NK-92 treated with Interleukin-12 subunit alpha and Interleukin-12 subunit beta, amount 100 ng/mL, for 24 hours (cell line): ENCODE measurements at places on chromosomes 16 and 17.

GRCh38 chr17:13776027-13776551, 174.4 kb upstream of the HS3ST3A1 start:
- DNase-seq: no peak

GRCh38 chr17:58641887-58642311, 49.9 kb downstream of the TEX14 start:
- DNase-seq: no peak

GRCh38 chr17:57732062-57732461, 13.0 kb downstream of the CCDC182 start:
- DNase-seq: no peak

GRCh38 chr16:71626018-71626857, at the start of gene MARVELD3:
Gene MARVELD3 (plus strand): TSS chr16:71626184. CDS start chr16:71626230, 46 bp downstream.
- no peak for DNase-seq

GRCh38 chr17:37088913-37089312, 140.2 kb downstream of the AATF start:
- no peak for DNase-seq

GRCh38 chr16:70809392-70810060, 8.6 kb upstream of the VAC14 start:
- no peak for DNase-seq

GRCh38 chr16:17348826-17349225, 121.9 kb downstream of the XYLT1 start:
- no peak for DNase-seq

DNA sequence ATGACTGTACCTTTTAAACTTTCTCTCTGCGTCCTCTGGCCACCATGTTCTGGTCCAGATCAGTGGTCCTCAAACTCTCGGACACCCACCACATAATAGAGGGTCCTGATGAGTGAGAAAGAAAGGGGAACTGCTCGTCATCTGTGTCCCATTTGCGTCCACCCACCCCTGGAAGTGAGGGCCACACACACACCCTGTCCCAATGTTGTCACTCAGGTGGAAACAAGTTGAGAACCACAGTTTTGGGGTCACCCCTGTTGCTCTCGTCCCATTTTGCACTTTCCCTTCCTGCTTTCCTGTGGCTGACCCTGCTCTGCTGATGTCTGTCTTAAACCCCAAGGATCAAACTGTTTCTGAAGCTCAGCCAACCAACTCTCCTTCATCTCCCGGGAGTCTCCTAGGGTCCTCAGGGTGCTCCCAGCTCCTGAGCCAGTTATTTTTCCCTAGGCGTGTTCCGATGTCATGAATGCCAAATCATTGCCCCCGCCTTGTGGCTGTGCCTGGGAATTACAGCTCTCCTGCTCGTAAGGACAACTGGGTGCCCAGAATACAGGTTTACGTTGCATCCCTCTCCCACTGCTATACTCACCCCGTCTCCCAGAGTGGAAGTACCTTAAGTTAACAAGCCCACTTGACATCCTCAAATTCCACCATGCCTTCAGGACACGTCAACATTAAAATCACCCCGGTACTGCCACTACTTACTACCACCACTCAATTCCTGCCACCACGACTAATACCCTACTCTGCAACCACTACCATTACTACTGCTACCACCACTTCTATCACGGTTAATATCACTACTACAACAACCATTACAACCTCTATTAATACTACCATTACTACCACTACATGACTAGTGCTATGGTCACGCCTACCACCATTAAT, 26.0 kb upstream of the HNF1B start:
- no peak for DNase-seq

- no peak for DNase-seq
These were observed 3.7 kb downstream of the VEZF1 start for GRCh38 chr17:57984261-57984890.

DNA sequence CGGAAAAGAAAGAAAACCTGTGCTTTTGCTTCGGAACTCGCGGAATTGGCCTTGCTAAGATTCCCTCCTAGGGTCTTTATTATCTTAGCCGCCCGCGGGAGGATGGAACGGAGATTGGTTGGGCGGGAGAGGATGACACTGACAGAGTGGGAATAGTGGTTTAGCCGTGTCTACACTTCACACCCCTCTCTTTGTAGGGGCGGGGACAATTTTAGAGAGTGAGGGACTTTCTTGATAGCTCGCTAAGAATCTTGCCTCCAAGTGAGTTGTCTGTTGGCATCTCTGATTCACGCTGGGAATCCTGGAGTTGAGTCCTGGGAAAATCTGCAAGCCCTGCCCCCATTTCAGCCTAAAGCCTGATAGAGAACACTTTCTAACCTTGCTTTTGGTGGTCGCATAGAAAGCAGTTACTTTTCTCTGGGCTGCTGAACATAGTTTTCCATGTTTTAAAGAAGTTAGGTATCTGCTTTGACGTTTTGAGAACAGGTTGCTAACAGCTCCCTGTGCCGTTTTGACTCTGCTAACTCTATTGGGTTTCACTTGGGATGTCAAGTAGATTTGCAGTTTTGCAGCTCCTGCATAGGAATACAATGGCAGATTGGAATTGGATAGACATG, 697 bp downstream of the NOL11 start:
- DNase-seq: peak; percentile 10

- no peak for DNase-seq
These were observed 51.4 kb downstream of the WSB1 start for GRCh38 chr17:27345141-27345904.

GRCh38 chr17:45836047-45837044, 8.3 kb upstream of the SPPL2C start:
- DNase-seq: no peak

- no peak for DNase-seq
These were observed 52.7 kb upstream of the KSR1 start for GRCh38 chr17:27403480-27404005.

DNA sequence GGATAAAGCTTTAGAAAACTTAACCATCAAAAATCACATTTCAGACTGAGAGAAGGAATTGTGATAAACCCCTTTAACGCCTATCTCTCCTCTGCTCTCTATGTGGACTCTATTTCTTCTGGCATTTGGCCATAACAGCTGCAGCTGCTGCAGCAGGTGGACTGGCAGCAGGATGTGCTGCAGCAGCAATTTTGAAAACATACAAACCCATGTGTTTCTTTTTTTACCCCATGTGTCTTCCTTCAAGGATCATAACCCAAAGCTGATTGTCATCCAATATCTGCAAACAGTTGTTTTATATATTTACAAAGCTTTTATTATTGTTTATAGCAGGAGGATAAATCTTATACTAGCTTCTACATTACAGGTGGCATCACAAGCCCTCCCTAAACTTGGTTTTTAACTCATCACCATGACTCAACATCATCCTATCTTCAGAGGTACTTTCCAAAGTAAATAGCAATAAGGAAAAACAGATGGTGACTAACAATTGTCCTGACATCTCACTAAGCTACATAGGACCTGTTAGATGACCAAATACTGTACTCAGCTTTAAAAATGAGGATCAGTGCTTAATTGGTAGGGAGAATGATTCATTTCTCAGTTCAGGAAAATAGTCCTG, 14.5 kb upstream of the KRTAP9-2 start:
- no peak for DNase-seq

DNA sequence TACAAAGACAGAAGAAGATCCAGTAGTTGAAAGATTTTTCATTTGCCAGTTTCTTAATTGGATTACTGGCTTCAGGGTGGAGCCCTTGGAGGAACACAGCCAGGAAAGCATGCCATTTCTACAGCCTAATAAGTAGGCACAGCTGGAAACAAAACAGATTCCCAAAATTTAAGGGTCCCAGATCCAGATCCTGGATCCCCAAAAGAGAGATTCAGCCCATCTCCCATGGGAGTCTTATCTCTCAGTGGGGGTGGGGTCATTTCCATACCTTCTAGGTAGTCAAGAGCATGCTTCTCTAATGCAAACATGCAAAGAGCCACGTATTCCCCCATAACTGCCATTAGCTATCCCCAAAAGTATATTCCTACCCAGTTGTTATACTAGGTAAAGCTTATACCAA, 49.9 kb downstream of the SCPEP1 start:
- no peak for DNase-seq

DNA sequence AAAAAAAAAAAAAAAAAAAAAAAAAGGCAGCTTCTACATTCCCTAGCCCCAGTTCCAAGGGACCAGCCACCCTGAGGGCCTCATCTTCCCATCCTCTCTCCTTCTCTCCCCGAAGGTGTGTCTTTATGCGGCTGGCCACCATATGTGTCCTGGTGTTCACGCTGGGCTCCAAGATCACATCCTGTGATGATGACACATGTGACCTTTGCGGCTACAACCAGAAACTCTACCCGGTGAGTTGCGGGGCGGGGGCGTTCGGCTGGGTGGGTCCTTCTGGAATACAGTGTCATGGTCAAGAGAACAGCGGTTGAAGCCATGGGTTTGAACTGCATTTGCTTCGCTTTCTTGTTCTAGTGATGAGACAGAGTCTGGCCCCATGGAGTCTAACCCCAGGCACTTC, 22.6 kb upstream of the COQ7 start:
- DNase-seq: no peak

DNA sequence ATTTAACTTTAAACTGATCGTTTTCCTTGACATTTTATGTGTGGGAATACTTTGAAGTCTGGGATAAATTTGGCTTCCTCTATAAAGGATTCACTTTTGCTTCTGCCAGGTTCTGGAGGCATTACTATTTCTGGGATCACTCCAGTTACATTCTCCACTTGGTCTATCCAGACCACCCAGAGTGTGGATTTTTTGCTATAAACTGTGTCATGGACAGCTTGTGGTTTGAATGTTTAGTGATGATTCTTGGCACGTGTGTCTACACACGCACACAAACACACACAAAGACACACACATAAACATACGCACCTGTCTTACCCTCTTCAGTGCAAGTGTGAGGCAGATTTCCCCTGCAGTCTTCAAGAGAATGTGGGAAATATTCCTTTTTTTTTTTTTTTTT, 27.4 kb upstream of the MSI2 start:
- DNase-seq: no peak

DNA sequence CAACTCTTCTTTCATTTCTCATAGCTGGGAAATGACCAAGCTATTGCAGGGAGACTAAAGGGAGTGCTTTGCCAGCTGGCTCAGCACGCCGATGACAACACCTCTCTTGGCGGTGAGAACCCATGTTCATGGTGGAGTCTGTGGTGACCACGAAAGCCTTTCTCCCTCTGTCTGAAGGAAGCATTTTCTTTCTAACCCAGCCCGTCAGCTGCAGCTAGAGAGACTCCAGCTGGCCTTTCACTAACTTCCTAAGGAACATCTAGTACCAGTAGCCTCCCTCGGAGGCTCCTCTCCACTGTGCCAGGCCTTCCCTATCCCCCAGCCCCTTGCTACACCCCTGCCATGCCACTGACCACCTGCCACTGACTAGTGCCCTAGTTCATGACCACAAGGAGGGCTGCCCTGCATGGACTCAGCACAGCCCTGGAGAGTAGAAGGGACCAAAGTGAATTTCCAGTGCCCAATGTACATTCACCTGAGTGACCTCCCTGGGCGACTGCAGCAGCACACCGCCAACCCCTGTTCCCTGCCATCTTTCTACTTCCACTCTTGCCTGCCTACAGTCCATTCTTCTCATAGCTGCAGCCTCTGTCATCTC, 81.3 kb downstream of the CBLN1 start:
- no peak for DNase-seq

DNA sequence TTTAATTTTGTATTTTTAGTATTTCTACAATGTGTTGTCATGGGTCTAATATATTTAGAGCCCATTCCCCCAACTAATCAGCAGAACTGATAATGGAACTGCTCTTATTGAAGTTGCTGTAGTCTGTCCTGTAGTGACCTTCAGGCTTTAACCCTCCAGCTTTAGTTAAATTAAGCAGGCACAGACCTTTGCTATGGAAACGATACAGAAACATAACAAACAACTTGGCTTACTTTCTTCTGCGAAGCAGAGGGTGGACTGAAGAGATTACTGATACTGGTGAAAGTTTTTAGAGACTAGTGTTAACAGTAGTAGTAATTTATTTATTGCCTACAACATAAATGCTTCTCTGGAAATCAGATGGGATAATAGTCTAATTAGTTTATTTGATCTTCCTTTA, 61.4 kb downstream of the NFATC3 start:
- DNase-seq: no peak

- DNase-seq: no peak
These were observed 3.3 kb upstream of the CDK5R1 start for GRCh38 chr17:32483451-32484019.

DNA sequence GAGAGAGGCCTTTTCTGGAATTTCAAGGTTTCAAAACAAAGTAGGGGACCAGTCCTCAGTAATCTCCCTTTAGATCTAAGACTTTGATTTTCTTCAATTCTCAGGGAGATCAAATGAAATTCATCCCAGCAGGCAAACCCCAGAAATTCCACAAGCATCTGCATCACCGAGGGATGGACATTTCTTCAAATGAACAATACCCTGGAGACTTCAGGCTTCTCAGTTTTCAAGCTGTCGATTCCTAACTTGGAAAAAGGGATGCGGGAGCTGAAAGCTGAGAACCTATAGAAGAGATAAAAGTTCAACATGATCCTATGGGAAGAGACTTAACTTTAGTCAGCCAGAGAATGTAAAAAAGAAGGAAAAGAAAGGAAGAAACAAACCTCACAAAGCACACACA, 296.9 kb upstream of the CDH5 start:
- no peak for DNase-seq

- DNase-seq: no peak
These were observed 422.2 kb downstream of the CA10 start for GRCh38 chr17:51736356-51736755.

- DNase-seq: no peak
These were observed 24.7 kb downstream of the ZFP90 start for GRCh38 chr16:68563631-68564381.

GRCh38 chr16:24701521-24701951, 27.9 kb upstream of the TNRC6A start:
- DNase-seq: no peak

DNA sequence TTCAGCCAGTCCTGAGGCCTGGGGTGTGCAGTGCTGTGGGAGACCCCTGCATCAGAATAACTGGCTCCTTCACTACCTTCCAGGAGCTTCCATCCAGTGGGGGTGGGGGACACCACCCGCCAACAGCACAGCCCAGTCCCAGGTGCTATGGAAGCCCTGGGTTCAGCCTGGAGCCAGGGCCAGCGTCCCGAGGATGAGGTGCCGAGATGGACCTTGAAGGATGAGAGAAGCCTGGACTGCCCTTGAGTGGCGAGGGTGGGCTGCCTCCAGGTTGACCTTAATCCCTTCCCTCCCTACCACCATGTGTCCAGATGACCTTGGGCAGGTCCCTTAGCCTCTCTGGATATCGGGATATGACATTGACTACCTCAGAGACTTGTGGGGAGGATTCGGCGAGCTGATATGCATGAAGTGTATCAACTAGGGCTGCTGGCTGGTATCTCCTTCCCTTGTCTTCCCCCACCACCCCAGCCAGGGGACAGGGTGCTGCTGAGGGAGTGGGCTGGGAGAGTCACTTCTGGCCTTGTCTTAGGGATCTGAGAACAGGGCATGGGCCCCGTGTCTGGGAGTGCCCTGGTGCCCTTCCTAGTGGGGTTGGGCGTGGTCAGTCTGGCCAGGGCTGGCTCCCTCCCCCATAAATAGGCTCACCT, 14.2 kb upstream of the LASP1NB start:
- no peak for DNase-seq

GRCh38 chr16:75502916-75503605, 7.8 kb upstream of the CHST6 start:
- no peak for DNase-seq

GRCh38 chr16:53083119-53083518, 28.3 kb downstream of the CHD9 start:
- no peak for DNase-seq
